HL-60 (cell line): ENCODE measurements at places on chromosomes 6 and 20.

- no peak for DNase-seq
Measured at GRCh38 chr20:4434681-4435080, 287.0 kb upstream of the PRND start.

DNA sequence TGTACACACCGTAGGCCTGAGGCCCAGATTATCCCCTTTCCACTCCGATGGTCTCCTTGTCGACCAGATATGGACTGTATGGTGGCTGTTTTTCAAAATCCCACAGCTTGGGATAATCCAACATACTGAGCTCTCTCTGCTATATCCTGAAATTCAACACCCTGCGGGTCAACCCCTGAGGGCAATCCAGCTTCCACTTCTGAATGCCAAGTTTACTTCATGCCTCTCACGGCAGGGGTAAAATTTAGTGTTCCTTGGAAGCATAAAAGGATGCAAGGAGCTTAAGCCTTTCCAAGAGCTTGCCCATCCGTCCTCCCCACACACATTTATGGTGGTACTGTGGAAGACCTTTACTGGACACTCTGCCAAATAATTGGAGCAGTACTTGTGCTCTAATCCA lies 90.7 kb downstream of the PLG start:
- DNase-seq: no peak

GRCh38 chr6:85417336-85417735 lies 32.5 kb upstream of the NT5E start:
- DNase-seq: no peak

DNA sequence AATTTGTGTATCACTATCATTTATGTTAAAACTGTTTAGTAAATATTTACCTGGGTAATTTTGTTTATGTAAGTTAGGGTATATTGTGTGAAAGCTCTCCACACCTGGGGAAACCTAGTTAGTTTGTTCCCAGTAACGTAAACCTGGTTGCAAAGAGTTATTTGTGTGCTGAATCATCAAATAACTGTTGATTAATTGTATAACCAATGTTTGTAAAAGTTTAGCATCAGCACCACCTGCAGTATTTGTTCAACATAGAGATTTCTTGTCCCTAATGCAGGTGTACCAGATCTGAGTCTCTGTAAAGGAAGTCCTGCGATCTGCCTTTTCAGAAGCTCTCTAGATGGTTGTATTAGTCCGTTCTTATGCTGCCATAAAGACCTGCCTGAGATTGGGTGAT lies 440.4 kb downstream of the COL12A1 start:
- no peak for DNase-seq

DNA sequence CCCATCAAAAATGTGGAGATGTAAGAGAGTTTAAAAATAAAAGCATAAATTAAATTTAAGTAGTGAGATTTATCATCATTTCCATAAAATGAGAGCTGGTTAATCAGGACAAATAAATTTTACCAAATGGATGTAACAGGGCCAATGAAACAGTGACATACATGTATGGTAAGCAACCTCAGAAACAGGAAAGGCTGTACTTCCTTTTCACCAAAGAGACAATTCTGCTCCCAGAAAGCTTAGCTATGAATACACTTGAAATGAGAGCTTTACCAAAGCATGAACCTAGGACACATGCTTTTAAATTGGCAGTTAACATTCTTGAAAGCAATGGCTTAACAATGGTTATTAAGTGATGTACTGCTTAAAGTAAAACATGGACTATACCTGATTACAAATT lies 12.1 kb upstream of the UBE2J1 start:
- no peak for DNase-seq

DNA sequence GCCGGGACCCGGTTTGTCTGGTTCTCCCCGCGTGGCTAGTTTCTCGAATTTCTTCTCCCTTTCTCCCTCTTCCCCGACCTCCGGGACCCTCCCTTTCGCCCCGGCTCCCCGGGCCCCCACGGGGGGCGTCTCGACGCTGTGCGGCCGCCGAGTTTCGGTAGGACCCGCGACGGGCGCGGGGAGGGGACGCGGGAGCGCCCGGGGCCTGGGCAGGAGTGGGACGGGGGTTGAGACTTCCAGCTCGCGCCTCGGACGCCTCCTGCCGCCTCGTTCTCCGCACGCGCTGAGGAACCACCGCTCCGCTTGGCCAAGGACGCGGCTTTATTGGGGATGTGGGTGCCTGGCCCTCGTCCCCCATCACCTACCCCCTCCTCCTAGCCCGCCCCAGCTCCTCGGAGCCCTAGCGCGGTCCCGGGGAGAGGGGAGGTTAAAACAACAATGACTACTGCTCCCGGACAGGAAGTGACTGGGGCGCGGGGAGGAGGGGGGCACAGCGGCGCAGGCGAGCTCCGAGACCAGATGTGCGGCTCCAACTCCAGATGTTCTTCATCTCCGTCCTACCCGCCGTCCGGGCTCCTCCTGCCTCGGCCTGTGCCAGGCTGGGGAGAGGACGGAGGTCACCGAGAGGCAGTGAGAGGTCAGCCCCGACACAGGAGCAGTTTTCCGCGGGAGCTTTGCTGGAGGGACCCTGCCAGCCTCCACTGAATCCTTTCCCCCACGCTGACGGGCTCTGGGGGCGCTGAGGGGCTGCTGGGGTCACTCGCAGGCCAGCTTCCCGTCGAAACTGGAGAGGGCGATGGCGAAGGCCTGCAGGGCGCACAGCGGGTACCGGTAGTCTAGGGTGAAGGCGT lies 917 bp upstream of the TEAD3 start:
- DNase-seq: peak; percentile 53

DNA sequence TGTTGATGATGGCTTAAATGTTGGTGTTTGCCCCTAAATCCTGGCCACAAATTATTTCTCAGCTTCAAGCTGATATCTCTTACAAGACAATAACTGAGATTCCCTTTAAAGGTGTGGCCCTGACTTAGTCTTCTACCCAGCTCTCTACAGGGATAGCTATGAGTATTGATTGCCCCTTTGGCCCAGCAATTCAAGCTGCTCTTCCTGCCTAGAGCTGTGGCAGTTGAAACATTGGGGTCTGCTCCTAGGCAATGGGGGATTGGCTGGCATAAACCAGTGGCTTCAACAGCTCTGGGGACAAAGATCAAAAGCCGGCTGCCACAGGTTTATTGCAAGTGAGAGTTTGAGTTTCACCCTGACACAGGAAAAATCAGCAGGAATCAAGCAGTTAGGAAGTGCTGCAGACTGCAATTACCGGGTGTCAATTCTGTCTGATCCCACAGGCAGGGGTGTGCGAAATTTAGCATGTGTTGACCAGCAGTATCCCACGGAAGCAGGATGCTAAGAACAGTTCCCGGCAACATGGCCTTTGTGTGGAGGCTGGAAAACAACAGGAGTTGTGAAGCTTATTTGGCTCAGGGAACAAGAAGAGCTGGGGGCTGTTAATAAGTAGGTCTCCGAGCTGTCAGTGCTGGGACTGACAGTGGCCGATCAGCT lies 66.2 kb upstream of the IYD start:
- DNase-seq: no peak

GRCh38 chr6:73491377-73491776 lies 29.5 kb downstream of the EEF1A1 start:
- no peak for DNase-seq

GRCh38 chr6:160581406-160581805 lies 82.7 kb downstream of the LPA start:
- no peak for DNase-seq

GRCh38 chr6:80148220-80148619 lies 41.7 kb downstream of the BCKDHB start:
- DNase-seq: no peak

DNA sequence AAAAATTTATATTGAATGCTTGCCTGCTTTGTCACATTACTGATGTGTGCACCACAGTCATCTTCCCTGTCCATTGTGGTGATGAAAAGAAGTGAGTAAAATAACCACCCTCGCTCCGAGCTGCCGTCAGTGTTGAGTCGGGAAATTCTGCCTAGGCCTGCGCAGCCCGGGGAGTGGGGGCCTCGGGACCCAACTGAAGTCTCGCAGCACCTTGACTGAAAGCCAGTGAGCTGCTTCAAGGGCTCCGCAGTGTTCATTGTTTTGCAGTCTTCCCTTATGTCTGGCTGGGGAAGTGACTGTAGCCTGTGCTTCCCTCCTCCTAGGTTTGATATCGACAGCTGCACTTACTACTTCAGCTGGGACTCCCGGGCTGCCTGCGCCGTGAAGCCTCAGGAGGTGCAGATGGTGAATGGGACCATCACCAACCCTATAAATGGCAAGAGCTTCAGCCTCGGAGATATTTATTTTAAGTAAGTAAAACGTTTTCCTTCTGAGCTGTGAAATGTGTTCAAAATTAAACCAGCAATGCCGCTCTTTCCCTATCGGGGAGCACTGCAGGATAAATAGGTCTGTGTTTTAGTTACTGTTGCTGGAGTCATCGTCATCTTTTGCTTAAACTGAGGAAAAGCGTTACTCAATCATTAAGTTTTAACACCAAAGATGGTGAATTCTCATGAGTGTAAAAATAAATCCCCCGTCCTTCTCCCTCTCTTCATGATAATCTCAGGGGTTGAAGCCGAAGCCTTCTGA lies 32.7 kb upstream of the SLC22A1 start:
- DNase-seq: no peak

GRCh38 chr6:157679605-157680580 lies 143.2 kb upstream of the SNX9 start:
- no peak for DNase-seq

GRCh38 chr20:23634985-23635767 lies 2.6 kb downstream of the CST3 start:
- no peak for DNase-seq

- DNase-seq: no peak
Measured at GRCh38 chr20:3606021-3606420, 57.2 kb downstream of the GFRA4 start.

GRCh38 chr20:45518282-45518681 lies 2.9 kb upstream of the SPINT3 start:
- DNase-seq: no peak

GRCh38 chr20:46396052-46396740 lies 10.2 kb downstream of the ELMO2 start:
- no peak for DNase-seq

DNA sequence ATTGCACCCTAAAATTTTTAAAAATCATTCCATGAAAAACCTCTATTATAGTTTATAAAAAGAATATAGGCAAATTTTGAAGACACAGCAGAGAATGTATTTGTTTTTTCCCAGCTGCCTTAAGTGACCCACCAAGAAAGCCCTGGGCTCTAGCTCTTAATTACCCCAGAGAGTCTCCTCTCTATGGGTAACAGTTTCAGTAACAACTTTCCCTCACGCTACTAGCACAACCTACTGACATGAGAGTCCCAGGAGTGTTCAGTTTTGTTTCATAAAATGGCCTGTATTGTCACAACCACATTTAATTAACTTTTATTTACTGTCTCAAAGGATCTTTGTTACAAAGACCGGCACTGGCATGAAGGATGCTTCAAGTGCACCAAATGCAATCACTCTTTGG lies 41.5 kb downstream of the FHL5 start:
- no peak for DNase-seq

DNA sequence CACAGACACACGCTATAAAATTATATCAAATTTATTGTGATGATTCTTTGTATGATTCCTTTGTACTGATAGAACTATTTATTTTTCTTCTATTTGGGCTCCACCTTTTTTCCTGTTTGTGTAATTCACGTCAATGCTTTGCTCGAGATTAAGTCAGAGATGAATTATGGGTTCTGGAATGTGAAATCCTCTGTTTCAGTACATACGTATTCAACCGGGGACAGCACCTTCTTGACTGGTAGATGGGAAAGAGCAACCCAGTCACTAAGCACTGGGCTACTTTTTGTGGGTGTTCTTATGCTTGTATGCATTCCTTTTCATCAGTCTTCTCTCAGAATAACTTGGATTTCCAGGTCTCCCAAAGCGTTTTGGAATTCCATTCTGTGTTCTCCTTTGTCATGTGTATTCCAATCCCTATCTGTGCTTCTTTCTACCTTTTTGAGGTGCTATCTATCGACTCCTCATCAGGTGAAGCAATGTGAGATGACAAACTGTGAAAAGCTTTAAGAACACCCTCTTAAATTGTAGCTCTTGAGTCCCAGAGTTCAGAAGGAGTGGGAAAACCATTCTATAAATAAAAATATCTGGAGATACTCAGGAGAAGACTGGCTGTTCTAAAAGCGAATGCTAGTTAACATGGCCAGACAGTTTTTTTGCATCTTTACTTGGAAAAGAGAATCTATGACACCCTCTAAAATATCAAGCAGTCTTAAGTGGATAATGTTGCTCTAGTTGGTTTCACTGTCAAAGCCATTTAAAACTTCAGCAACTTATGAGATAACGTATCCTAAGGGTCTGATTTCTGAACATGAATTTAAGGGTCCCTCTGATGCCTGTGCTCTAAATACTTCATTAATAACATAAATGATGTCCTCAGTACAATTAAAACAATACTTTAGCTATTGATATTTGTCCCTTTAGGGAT lies 197.7 kb upstream of the PREP start:
- no peak for DNase-seq
